ENCODE measurements at places on chromosomes 3 and 15.

DNA sequence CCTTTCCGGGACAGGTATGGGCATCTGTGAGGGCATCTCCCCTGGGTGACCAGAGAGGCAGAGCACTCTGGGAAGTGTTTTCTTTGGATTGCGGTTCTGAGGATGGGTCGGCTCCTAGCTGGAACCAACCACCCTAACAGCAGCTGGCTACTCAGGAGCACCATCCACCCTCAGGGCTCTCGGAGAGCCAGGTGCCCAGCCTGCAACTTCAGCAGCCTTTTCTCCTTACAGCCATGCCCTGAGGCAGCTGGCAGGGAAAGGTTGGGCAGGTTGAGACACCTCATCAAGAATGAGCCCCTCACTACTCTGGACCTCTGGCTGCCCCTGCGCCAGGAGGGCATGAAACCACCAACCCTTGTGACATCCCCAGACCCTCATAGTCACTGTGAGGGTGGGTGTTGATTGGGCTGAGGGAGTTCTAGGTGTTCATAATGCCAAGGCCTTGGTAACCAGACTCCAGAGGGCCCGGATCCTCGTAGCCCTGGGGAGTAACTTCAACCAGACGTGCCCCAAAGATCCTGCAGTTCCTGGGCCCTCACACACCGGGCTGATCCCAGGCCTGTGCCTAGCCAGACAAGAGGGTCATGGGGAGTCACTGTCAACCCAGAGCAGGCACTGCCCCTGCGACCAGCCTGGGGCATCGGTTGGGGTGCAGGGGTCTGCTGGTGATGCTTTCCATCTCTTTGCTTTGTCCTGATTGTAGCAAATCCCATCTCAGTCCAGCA lies 114.4 kb upstream of the ABHD17C start:
- DNase-seq: no peak

GRCh38 chr15:25250906-25251622 lies 187.8 kb downstream of the UBE3A start:
- no peak for DNase-seq

DNA sequence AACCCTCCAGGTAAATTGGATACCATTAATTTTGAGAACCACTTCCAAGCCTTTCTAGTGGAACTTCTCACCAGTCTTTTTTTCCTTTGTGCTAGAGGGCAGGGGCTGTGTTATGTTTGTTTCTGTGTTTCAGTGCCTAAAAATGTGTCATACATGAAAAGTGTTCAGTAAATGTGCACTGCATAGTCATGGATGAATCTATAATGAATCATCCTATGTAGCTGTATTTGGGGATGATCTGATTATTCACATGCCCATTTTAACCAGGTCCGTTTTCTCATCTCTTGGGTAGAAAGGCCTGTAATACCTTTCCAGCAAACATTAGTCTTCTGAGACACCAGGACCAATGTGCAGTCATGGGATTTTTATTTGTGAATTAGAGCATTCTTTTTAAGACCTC lies 583.0 kb upstream of the GOLIM4 start:
- DNase-seq: no peak

GRCh38 chr3:3191675-3192285 lies 12.3 kb upstream of the CRBN start:
- DNase-seq: no peak

DNA sequence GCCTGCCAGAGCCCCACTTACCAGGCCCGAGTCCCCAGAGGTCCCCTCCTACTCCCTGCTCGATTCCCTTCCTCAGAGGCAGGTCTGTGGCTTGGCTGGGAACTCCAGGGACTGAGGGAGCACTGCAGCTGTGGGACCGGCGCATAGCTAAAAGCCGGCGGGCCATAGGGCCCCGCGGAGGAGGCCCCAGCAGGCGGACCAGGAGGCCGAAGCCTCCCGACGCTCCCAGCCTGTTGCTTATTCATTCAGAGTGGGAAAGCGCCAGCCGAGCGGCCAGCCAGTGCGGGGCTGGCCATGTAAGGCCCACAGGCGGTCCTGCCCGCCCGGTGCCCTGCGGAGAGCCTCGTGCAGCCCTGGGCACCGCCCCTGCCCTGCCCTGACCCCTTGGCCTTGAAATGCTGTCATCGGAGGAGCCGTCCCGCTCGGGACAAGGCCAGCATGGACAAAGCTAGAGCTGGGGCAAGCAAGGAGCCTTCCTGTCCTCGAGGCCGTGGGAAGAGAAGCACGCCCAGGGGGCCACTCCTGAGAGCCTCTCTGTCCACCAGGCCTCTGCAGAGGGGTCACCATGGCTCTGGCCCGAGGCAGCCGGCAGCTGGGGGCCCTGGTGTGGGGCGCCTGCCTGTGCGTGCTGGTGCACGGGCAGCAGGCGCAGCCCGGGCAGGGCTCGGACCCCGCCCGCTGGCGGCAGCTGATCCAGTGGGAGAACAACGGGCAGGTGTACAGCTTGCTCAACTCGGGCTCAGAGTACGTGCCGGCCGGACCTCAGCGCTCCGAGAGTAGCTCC lies at the start of gene LOXL1:
LOXL1 (plus strand) TSS at position 244 of the 784 bp plus-strand sequence; CDS start at position 566, 322 bp downstream.
- DNase-seq: no peak
